Cortex of kidney (tissue), 1 donor: ENCODE measurements at places on chromosomes 6 and 20.

- no peak for DNase-seq
Measured at GRCh38 chr6:138493413-138493812, 5.9 kb downstream of the NHSL1 start.

- no peak for DNase-seq
Measured at GRCh38 chr6:168637834-168638233, 196.8 kb downstream of the SMOC2 start.

GRCh38 chr6:141552463-141552862 lies 580.3 kb upstream of the GJE1 start:
- no peak for DNase-seq

DNA sequence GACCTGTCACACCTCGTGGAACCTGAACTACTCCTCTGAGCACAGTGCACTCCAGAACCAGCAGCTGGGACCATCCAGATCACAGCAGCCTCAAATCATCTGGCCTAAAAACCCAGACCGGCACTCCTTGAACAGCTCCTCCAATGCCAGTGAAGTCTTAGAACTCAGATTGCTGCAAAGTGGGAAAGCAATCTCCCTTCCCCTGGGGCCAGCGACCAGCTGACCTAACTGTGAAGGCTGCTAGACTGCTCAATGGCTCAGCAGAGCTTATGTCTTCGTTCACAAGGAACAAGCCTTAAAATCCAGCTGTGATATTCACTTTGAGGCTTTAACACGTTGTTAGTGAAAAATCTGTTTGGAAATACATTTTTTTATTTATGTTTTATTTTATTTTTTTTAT lies 243.2 kb downstream of the ANKRD60 start:
- no peak for DNase-seq
